ENCODE measurements at places on chromosomes 4 and X. TPM values are rescaled to one million over a fixed set of nuclear protein-coding genes. Genes with fewer than 3 reads are reported as not detected.

DNA sequence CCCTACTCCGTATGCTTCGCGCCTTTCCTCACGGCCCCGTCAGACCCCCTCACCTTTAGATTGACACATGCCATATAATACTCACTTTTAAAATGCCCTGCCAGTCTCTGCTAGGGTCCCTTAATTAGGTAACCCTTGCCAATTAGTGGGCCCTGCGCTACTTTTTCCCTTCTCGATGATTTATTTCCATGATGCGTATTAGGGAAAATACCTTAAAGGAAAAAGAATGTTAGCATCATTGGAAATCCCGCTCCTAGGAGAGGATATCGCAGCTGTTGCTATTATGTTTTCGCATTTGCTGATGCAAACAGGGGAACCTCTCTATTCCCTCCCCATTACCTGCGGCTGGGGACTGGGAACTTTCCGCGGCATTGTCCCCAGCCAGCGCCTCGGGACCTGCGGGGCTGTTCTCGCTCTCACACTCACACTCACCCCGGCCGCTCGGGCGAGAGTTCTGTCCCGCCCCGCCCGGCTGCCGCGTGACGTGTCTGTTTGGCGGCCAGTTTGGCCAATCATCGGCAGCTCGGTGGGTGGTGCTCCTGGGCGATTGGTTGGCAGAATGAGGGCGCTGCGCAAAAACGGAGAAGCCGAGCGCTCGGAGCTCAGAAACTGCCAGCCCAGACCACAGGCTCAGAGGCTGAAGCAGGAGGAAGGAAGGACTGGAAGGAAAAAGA lies at the start of gene PCDH10:
PCDH10 (plus strand) TSS at position 605 of the 674 bp plus-strand sequence. CDS start 847 bp downstream, outside the sequence.
- peak; percentile 49 for DNase-seq
- peaks cover 15% of the 10 kb centered on the region for H3K4me1 ChIP-seq
- peaks cover 3% of the 10 kb centered on the region for H3K36me3 ChIP-seq
- no peak within 1 kb of the TSS for H3K27ac ChIP-seq
- H3K27me3 ChIP-seq = peaks cover 77% of the 10 kb centered on the region

Gene SPRY1
- 20.3 TPM for total RNA-seq

DNA sequence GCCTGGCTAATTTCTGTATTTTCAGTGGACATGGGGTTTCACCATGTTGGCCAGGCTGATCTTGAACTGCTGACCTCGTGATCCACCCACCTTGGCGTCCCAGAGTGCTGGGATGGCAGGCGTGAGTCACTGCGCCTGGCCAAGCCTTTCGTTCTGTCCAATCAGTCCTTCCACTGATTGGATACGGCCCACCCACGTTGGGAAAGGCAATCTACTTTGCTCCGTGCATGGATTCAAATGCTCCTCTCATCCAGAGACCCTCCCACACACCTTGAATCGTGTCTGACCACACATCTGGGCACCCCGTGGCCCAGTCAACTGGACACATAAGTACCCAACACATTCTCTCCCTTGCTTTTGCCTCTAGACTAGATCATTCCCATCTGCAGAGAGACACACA lies 74.9 kb downstream of the CRLF2 start:
- DNase-seq = no peak
- no peak overlapping the region for H3K4me3 ChIP-seq
- no peak overlapping the region for H3K27ac ChIP-seq
- H3K27me3 ChIP-seq = no peaks in the 10 kb centered on the region
- no peaks in the 10 kb centered on the region for H3K36me3 ChIP-seq
- no peaks in the 10 kb centered on the region for H3K4me1 ChIP-seq

DNA sequence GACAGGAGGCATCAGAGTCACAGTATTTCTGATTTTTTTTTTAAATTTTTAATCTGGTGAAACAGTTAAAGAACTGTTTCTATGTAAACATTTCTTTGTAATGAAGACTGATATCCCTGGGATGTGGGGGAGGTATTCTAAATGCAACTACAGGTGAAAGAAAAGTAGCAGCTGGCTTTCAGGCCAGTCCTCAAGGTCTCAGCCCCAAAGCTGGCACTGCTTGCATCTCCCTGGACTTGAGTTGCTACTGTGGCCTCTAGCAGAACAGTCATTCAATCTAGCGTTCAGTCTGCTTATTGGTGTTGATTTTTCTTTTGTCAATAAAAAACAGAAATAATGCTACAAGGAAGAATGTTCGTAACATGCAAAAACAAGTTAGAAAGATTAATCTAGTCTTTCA lies 4.9 kb downstream of the MBNL3 start:
- peaks cover 47% of the 10 kb centered on the region for H3K4me1 ChIP-seq
- DNase-seq = no peak
- H3K27ac ChIP-seq = no peak overlapping the region
- H3K36me3 ChIP-seq = no peaks in the 10 kb centered on the region

Gene MAP7D2
- total RNA-seq = 0.83 TPM

DNA sequence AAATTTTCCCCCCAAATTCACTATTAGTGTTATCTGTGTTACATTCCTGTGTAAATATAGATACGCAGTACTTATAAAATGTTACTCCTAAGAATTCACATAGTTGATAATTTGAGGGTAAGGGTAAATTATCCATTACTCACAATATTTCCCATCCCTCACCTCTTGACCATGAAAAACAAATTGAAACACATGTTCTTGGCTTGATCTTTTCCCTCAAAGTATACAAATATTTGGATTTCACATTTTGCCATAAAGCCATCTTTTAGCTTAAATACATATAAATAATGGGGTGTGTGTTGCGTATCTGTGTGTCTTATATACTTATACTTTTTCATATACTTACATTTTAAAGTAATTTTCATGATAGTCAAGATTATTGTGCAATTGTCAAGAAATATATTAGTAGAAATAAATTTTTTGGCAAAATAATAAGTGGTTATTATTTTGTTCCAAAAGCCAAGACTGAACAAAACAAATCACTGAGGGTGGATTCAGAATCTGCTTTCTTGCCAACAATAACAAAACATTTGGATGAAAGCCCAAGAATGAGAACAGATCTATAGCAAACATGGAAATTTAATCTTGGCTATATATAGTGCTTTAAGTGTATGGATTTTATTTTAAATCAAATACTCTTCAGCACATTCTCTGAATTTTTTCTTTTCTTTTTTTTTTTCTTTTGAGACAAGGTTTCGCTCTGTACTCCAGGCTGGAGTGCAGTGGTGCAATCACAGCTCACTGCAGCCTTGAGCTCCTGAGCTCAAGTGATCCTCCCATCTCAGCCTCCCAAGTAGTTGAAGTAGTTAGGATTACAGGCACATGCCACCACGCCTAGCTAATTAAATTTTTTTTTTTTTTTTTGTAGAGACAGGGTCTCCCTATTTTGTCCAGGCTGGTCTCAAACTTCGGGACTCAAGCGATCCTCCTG lies 48.5 kb upstream of the PRSS48 start:
- H3K36me3 ChIP-seq = no peaks in the 10 kb centered on the region
- H3K4me3 ChIP-seq = no peak overlapping the region
- peaks cover 18% of the 10 kb centered on the region for H3K27me3 ChIP-seq
- no peaks in the 10 kb centered on the region for H3K4me1 ChIP-seq
- no peak overlapping the region for H3K27ac ChIP-seq

Gene MAGEB2
- not detected for total RNA-seq

Gene RASL11B
- not detected for total RNA-seq

Gene SMARCA1
- 0.44 TPM for total RNA-seq

GRCh38 chr4:1501754-1502500 lies 95.7 kb upstream of the NKX1-1 start:
- no peak overlapping the region for H3K27ac ChIP-seq
- no peak overlapping the region for H3K4me3 ChIP-seq
- H3K4me1 ChIP-seq = no peaks in the 10 kb centered on the region
- H3K27me3 ChIP-seq = peaks cover 3% of the 10 kb centered on the region

GRCh38 chr4:109953556-109953955 lies 40.9 kb downstream of the EGF start:
- H3K27me3 ChIP-seq = no peaks in the 10 kb centered on the region
- no peak overlapping the region for H3K4me3 ChIP-seq
- H3K27ac ChIP-seq = no peak overlapping the region
- no peak for DNase-seq

Gene IQCM
- total RNA-seq = not detected

Gene GC
- total RNA-seq = not detected

Gene SETD7
- 12.4 TPM for total RNA-seq

DNA sequence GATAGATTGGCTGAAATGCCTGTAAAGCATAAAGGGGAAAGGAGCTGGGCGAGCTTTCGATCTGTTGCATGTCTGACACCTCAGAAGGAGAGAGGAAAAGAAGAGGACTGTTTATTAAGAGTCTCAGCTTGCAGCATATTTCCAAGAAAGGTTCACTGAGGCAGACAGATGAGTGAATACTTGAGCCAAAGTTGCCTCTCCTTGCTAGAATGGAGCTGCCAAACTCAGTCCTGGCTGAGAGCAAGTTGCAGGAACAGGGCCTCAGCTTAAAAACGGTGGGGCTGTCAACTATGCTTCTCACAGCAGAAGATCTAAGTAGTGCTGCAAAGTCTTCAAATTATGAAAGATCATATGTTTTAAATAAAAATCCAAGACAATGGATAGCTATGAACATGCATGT lies 707.5 kb downstream of the PCDH7 start:
- no peak for DNase-seq
- H3K4me3 ChIP-seq = no peak overlapping the region
- H3K27ac ChIP-seq = no peak overlapping the region
- no peaks in the 10 kb centered on the region for H3K27me3 ChIP-seq

DNA sequence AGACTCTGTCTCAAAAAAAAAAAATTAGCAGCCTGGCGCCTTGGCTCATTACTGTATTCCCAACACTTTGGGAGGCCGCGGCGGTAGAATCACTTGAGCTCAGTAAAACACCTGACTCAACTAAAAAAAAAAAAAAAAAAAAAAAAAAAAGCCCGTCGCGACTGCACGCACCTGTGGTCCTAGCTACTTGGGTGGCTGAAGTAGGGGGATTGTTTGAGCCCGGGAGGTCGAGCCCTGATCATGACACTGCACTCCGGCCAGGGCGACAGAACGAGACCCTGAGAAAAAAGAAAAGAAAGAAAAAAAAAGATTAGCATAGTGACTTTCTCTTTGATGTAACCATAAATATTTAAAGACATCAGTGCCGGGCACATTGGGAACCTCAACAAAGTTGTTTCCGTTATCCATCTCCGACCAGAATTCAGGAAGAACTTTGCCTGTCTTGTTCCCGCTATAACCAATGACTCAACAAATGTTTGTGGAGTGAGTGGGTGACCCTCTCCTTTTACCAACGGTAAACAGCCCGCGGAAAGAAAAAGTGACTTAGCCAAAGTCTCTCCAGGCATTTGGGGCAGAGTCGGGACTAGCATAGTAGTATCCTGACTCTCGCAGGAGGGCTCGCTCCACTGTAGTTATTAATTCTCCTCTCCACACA lies 553 bp upstream of the MED28 start:
- peaks cover 42% of the 10 kb centered on the region for H3K4me1 ChIP-seq
- peak overlapping the region; percentile 85 for H3K27ac ChIP-seq
- H3K4me3 ChIP-seq = peak overlapping the region; percentile 98

Gene DDX53
- total RNA-seq = not detected

DNA sequence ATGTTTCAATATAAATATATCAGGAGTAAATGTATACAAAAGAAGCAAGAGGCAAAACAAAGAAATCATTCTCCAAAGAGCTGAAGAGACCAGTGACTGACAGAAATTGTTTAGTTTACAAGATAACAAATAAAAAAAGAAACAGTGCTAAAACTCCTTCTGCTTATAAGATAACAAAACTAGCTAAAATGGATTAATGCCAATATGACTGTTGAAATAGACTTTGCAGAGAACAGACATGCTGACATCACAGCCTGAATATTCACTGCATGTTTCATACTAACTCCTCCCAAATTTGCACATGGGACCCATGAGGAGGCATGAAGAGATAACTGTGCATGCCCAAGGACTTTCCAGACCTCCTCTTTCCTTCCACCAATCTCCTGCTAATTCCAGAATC lies 6.2 kb upstream of the GABRA4 start:
- no peaks in the 10 kb centered on the region for H3K4me1 ChIP-seq
- H3K36me3 ChIP-seq = no peaks in the 10 kb centered on the region
- DNase-seq = no peak
- H3K27ac ChIP-seq = no peak overlapping the region

- no peak for DNase-seq
- H3K4me3 ChIP-seq = no peak overlapping the region
- peaks cover 2% of the 10 kb centered on the region for H3K27me3 ChIP-seq
These were observed 77.5 kb upstream of the INPP4B start for GRCh38 chr4:142923619-142924018.

Gene DMRTC1
- not detected for total RNA-seq

GRCh38 chr4:113303315-113303714 lies 253.9 kb downstream of the ANK2 start:
- peaks cover 5% of the 10 kb centered on the region for H3K27me3 ChIP-seq
- H3K36me3 ChIP-seq = no peaks in the 10 kb centered on the region
- H3K27ac ChIP-seq = no peak overlapping the region
- DNase-seq = no peak

Gene PHOX2B
- not detected for total RNA-seq

- H3K27me3 ChIP-seq = no peaks in the 10 kb centered on the region
- no peak overlapping the region for H3K4me3 ChIP-seq
- no peak overlapping the region for H3K27ac ChIP-seq
- no peak for DNase-seq
- H3K4me1 ChIP-seq = no peaks in the 10 kb centered on the region
- no peaks in the 10 kb centered on the region for H3K36me3 ChIP-seq
These were observed 68.2 kb downstream of the FUNDC1 start for GRCh38 chrX:44474410-44474809.

DNA sequence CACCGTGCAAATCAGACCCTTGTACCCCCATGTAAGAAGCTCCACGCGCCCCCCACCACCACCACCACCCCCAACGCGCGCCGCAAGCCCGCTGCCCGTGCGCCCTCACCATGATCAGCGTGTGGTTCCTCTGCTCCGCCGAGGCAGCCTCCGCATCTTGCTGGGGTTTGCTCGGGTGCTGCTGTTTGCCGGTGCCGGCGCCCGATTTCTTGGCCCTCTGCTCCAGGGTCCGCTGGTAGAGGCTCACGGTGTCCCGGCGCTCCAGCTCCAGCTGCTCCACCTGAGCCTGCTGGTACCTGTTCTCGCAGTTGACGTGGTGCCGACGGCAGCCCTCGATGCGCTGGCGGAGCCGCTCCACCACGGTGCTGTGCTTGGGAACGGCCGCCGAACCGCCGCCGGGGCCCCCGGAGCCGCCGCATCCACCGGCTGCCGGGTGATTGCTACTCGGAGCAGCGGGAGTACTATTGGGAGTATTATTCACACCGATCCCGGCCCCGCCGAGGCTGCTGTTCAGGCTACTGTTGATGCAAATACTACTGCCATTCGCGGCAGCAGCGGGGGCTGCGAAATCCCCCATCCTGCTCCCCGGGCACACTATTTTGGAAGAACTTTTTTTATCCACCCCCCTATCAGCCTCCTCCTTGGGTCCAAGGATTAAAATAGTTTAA lies 1.1 kb downstream of the MAML3 start:
- DNase-seq = peak; percentile 48
- peaks cover 20% of the 10 kb centered on the region for H3K27me3 ChIP-seq
- peak overlapping the region; percentile 82 for H3K4me3 ChIP-seq
- H3K27ac ChIP-seq = no peak overlapping the region

Gene ITIH6
- not detected for total RNA-seq

- no peak for DNase-seq
- H3K27me3 ChIP-seq = no peaks in the 10 kb centered on the region
- no peaks in the 10 kb centered on the region for H3K36me3 ChIP-seq
- H3K27ac ChIP-seq = no peak overlapping the region
- H3K4me3 ChIP-seq = no peak overlapping the region
These were observed 18.7 kb upstream of the XPNPEP2 start for GRCh38 chrX:129719931-129720530.

Gene TRPC3
- total RNA-seq = 2.0 TPM

Gene MEPE
- total RNA-seq = not detected

GRCh38 chrX:44483965-44484606 lies 58.6 kb downstream of the FUNDC1 start:
- DNase-seq = no peak
- H3K27me3 ChIP-seq = no peaks in the 10 kb centered on the region
- H3K4me3 ChIP-seq = no peak overlapping the region

Gene MAGEC1
- not detected for total RNA-seq

Gene ERCC6L
- 9.6 TPM for total RNA-seq
